ENCODE measurements at places on chromosomes 5 and 9.
A peak's percentile ranks its signal among the peaks of the same experiment; 100 is the strongest.

GRCh38 chr5:40037713-40038112 lies 612.9 kb upstream of the DAB2 start:
- peaks cover 15% of the 10 kb centered on the region for H3K4me1 ChIP-seq
- no peak overlapping the region for H3K27ac ChIP-seq
- H3K36me3 ChIP-seq = no peaks in the 10 kb centered on the region
- no peak for DNase-seq
- no peaks in the 10 kb centered on the region for H3K27me3 ChIP-seq

- no peak for DNase-seq
- H3K27me3 ChIP-seq = no peaks in the 10 kb centered on the region
- H3K4me3 ChIP-seq = no peak overlapping the region
- no peak overlapping the region for H3K27ac ChIP-seq
Measured at GRCh38 chr9:14710804-14711203, 11.7 kb downstream of the CER1 start.

GRCh38 chr9:99873943-99874584 lies 32.4 kb upstream of the STX17 start:
- H3K4me3 ChIP-seq = no peak overlapping the region
- no peak for DNase-seq
- no peaks in the 10 kb centered on the region for H3K36me3 ChIP-seq
- peaks cover 2% of the 10 kb centered on the region for H3K27me3 ChIP-seq
- H3K4me1 ChIP-seq = no peaks in the 10 kb centered on the region

DNA sequence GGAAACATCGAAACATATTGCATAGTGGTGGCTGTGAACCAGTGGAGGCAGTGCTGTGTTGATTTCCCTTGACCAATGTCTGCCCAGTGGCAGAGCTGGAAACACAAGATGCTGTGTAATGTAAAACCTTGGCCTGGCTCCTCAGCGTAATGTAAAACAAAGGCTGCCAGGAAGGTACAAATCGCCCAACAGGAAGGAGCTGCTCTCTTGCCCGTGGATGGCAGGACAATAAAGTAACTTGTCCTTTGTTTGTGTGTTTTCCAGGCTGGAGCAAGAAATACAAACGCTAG lies 143.4 kb downstream of the PALM2AKAP2 start:
- no peaks in the 10 kb centered on the region for H3K27me3 ChIP-seq
- no peak for DNase-seq
- no peaks in the 10 kb centered on the region for H3K36me3 ChIP-seq
- H3K27ac ChIP-seq = no peak overlapping the region
- peaks cover 6% of the 10 kb centered on the region for H3K4me1 ChIP-seq

DNA sequence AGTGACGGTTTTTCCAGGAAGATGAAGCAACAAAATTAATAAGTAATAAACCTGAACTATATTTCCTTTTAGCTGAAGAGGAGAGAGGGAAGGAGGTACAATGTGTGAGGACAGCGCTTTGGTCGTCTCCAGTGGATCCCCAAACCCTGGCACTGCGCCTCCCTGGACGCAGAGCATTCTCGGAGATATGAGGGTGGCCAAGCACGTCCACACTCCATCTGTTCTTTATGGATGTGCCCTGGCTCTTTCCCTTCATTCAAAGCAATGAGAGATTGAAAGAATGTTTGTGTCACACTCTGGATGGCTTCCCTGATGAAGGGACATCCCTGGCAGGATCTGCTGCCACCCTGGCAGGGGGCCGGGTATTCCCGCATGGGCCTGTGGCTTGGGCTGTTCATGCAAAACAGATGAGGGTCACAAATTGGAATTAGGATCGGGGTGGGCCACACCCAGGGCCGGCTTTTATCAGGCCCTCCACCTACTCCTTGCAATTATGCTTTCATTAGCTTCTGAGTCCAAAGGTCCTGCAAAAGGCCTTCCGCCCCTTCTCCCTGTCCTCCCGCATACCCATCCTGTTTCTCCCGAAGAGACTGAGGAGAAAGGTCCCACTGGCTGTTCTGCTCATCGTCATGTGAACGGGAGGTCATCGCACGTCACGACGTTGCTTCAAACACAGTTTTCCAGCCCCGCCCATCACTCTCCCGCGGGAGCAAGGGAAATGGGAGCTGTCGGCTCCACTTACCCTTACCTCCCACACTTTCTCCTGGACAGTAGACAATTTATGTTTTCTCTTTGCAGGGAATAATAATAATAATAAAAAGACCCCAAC lies 286.1 kb upstream of the IRX4 start:
- DNase-seq = no peak
- no peaks in the 10 kb centered on the region for H3K4me1 ChIP-seq
- H3K27me3 ChIP-seq = peaks cover 8% of the 10 kb centered on the region
- H3K4me3 ChIP-seq = no peak overlapping the region

- H3K4me3 ChIP-seq = no peak overlapping the region
- H3K27ac ChIP-seq = no peak overlapping the region
- peaks cover 3% of the 10 kb centered on the region for H3K36me3 ChIP-seq
- H3K4me1 ChIP-seq = peaks cover 4% of the 10 kb centered on the region
Measured at GRCh38 chr5:82106207-82106606, 134.4 kb downstream of the ATG10 start.

DNA sequence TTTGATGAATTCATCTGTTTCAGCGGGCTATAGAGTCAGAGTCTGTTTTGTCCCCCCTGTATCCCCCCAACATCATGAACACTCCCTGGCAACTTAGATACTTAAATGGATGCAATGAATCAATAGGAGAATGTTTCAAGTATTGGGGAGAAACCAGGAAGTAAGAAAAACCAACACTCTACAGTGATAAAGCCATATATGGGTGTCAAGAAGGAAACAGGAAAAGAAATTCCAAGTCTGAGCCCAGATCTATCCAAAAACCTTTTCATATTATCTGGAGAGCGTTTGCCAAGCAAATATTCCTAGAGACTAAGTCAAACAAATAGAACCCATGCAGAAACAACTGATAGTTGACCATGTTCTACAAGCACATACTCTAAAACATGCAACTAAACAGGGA lies 2.3 kb upstream of the GNAQ start:
- no peaks in the 10 kb centered on the region for H3K27me3 ChIP-seq
- peaks cover 27% of the 10 kb centered on the region for H3K4me1 ChIP-seq
- no peak overlapping the region for H3K4me3 ChIP-seq
- no peak for DNase-seq
- peaks cover 5% of the 10 kb centered on the region for H3K36me3 ChIP-seq
- H3K27ac ChIP-seq = no peak overlapping the region

- no peaks in the 10 kb centered on the region for H3K27me3 ChIP-seq
- H3K4me3 ChIP-seq = no peak overlapping the region
- H3K4me1 ChIP-seq = no peaks in the 10 kb centered on the region
- no peaks in the 10 kb centered on the region for H3K36me3 ChIP-seq
- no peak for DNase-seq
- H3K27ac ChIP-seq = no peak overlapping the region
Measured at GRCh38 chr5:79962575-79963222, 28.4 kb downstream of the MTX3 start.

DNA sequence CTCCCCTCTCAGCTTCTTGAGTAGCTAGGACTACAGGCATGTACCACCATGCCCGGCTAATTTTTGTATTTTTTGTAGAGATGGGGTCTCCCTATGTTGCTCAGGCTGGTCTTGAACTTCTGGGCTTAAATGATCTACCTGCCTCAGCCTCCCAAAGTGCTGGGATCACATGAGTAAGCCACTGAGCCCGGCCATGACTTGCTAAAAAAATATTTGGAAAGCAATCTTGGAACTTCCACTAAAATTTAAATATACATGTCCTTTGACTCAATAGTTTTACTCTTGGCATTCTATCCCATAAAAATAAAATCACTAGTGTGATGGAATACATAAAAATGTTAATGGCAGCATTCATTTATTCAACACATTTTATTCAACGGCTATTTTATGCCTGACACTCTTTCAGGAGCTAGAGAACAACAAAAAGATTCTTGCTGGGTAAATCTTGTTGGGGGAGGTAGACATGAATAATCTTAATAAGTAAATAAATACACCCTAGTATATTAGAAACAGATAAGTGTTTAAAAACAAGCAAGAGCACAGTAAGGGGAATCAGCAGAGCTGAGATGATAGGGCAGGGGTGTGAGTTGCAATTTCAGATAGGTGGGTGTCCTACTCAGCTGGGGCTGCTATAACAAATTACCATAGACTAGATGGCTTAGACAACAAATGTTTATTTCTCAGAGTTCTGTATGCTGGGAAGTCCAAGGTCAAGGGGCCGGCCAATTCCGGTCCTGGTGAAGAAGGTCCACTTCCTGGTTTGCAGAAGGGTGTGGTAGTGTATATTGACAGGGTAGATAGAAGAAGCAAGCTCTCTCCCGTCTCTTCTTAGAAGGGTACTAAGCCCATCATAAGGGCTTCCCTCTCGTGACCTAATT lies 50.7 kb downstream of the KCNV2 start:
- H3K27ac ChIP-seq = no peak overlapping the region
- H3K27me3 ChIP-seq = no peaks in the 10 kb centered on the region
- H3K4me1 ChIP-seq = peaks cover 25% of the 10 kb centered on the region
- peaks cover 32% of the 10 kb centered on the region for H3K36me3 ChIP-seq
- no peak for DNase-seq

DNA sequence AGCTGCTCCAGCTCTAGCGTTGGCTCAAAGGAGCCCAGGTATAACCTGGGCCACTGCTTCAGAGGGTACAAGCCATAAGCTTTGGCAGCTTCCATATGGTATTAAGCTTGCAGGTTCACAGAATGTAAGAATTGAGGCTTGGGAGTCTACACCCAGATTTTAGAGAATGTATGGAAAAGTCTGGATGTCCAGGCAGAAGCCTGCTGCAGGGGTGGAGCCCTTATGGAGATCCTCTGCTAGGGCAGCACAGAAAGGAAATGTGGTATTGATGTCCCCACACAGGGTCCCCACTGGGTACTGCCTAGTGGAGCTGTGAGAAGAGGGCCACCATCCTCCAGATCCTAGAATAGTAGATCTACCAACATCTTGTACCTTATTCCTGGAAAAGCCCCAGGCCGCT lies 626.9 kb downstream of the MAT2B start:
- no peak overlapping the region for H3K4me3 ChIP-seq
- no peak overlapping the region for H3K27ac ChIP-seq
- DNase-seq = no peak
- H3K36me3 ChIP-seq = no peaks in the 10 kb centered on the region

DNA sequence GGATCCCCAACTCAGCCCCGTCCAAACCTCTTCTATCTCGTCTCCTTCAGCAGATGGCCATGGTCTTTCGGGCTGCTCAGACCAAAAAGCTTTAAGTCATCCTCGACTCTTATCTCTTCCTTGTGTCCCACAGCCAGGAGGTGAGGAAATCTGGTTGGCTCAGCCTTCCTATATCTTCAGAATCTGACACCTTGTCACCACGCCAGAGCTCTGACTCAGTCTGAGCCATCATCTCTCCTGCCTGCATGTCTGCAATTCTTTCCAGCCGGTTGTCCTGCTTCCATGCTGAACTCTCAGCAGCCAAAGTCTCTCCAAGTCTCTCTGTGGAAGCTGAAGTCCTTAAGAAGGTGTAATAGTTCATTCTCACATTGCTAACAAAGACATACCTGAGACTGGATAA lies 419.3 kb upstream of the ADAMTS16 start:
- no peaks in the 10 kb centered on the region for H3K27me3 ChIP-seq
- H3K36me3 ChIP-seq = no peaks in the 10 kb centered on the region
- H3K4me3 ChIP-seq = no peak overlapping the region
- no peak overlapping the region for H3K27ac ChIP-seq

GRCh38 chr5:94796586-94796985 lies 178.1 kb downstream of the SLF1 start:
- H3K4me3 ChIP-seq = no peak overlapping the region
- no peak for DNase-seq
- H3K27ac ChIP-seq = no peak overlapping the region
- H3K4me1 ChIP-seq = peaks cover 37% of the 10 kb centered on the region
- H3K27me3 ChIP-seq = no peaks in the 10 kb centered on the region
- no peaks in the 10 kb centered on the region for H3K36me3 ChIP-seq

GRCh38 chr5:11191673-11192072 lies 430.6 kb upstream of the DAP start:
- no peak for DNase-seq
- H3K4me1 ChIP-seq = no peaks in the 10 kb centered on the region
- no peaks in the 10 kb centered on the region for H3K27me3 ChIP-seq
- no peak overlapping the region for H3K4me3 ChIP-seq

DNA sequence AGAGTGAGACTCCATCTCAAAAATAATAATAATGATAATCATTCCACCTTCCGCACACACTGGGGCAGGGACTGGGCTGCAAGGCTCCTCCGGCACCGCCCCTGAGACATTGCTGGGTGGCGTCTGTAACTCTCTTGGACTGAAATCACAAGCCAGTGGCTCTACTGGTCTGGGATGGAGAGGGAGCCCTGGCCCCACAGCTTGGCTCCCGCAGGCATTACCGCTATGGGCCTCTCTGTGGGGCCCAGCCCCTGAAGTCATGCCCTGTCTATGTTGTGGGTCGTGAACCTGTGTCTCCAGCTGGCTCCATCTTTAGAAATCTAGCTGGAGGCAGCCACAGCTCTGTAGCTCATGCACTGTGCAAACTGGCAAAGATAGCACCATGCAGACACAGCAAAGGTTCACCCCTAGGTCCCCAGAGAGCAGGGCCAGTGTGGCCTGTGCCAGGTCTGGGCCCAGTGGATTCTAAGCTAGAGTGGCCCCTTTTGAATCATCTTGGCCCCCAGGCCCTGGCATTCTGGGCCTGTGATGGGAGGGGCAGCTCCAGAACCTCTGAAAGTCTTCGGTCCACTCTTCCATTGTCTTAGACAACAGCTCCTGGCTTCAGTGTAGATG lies 36.1 kb upstream of the COL5A1 start:
- no peaks in the 10 kb centered on the region for H3K36me3 ChIP-seq
- H3K4me1 ChIP-seq = no peaks in the 10 kb centered on the region
- H3K27me3 ChIP-seq = no peaks in the 10 kb centered on the region
- no peak for DNase-seq
- H3K27ac ChIP-seq = no peak overlapping the region

- DNase-seq = peak; percentile 50
- H3K36me3 ChIP-seq = peaks cover 11% of the 10 kb centered on the region
- H3K4me3 ChIP-seq = peak overlapping the region; percentile 51
- no peak overlapping the region for H3K27ac ChIP-seq
Measured at GRCh38 chr5:179858241-179858585, 404 bp downstream of the MRNIP start.

- H3K27ac ChIP-seq = no peak overlapping the region
- H3K36me3 ChIP-seq = no peaks in the 10 kb centered on the region
- no peaks in the 10 kb centered on the region for H3K27me3 ChIP-seq
Measured at GRCh38 chr5:143862271-143862670, 50.3 kb downstream of the HMHB1 start.

GRCh38 chr9:16396389-16396788 lies 474.1 kb downstream of the BNC2 start:
- H3K4me3 ChIP-seq = no peak overlapping the region
- no peak for DNase-seq
- H3K36me3 ChIP-seq = no peaks in the 10 kb centered on the region
- H3K27ac ChIP-seq = no peak overlapping the region
- H3K27me3 ChIP-seq = no peaks in the 10 kb centered on the region
- no peaks in the 10 kb centered on the region for H3K4me1 ChIP-seq

GRCh38 chr5:137738947-137739346 lies 3.1 kb upstream of the KLHL3 start:
- DNase-seq = no peak
- H3K27me3 ChIP-seq = peaks cover 6% of the 10 kb centered on the region
- peaks cover 22% of the 10 kb centered on the region for H3K4me1 ChIP-seq
- no peaks in the 10 kb centered on the region for H3K36me3 ChIP-seq
- no peak overlapping the region for H3K4me3 ChIP-seq
- no peak overlapping the region for H3K27ac ChIP-seq
